ENCODE measurements at places on chromosomes 16 and 17.

GRCh38 chr16:85474621-85475217 is 138.4 kb upstream of the GSE1 start:
- DNase-seq, result no peak

GRCh38 chr16:82954224-82954929 is 327.6 kb downstream of the CDH13 start:
- DNase-seq, result no peak

DNA sequence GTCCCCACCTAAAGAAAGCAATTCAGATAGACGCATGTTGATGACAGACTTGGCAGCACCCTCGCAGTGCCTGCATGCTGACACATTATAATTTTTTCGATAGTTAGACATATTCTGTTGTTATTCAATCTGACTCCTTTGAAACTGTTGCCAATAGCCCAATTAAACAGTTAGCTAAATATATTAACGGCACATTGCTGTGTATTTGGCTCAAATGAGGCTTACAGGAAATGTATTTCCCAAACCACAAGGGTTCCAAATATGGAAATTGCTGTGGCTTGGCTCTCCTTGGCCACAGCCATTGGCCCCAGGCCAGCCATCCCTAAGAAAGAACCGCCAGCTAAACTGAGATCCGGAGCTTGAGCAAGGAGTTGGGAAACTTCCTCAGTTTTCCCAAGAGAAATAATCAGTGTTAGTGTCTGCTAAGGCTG is 31.1 kb downstream of the C16orf82 start:
- no peak for DNase-seq

DNA sequence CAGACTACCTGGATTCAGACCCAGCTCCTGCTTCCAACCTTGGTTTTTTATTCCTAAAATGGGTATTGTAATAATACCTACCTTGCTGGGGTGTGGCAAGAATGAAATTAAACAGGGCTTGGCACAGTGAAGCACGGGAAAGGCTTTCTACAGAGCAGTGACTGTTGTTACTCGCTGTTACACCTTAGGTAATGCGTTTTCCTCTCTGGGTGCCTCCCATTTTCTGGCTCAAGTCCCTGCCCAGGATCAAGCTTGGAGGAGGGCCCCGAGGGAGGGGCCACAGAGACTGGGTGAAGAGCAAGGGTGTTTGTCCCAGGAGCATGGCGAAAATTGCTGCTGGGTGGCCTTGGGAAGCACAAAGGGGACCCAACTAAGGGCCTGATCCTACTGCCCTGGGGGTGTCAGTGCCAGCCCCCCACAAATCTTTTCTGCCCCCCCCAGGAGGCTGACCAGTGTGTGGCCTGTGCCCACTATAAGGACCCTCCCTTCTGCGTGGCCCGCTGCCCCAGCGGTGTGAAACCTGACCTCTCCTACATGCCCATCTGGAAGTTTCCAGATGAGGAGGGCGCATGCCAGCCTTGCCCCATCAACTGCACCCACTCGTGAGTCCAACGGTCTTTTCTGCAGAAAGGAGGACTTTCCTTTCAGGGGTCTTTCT is 13.3 kb downstream of the MIEN1 start:
- no peak for DNase-seq

- DNase-seq, result no peak
Measured at GRCh38 chr17:66835476-66835875, 559 bp downstream of the CACNG5 start.

Data from RWPE2 (cell line).